ENCODE measurements at places on chromosomes 5 and 9. TPM values are rescaled to one million over a fixed set of nuclear protein-coding genes. Genes with fewer than 3 reads are reported as not detected.

Gene NRG2
- 30.1 TPM for total RNA-seq

Gene CATSPER3
- total RNA-seq, result 0.69 TPM

Gene TPRN
- total RNA-seq, result 6.6 TPM

GRCh38 chr9:17219261-17219660, 84.4 kb downstream of the CNTLN start:
- H3K27me3 ChIP-seq, result no peaks in the 10 kb centered on the region
- H3K4me3 ChIP-seq, result no peak overlapping the region
- peaks cover 3% of the 10 kb centered on the region for H3K4me1 ChIP-seq

- no peaks in the 10 kb centered on the region for H3K27me3 ChIP-seq
- H3K27ac ChIP-seq, result no peak overlapping the region
- H3K4me1 ChIP-seq, result no peaks in the 10 kb centered on the region
- H3K4me3 ChIP-seq, result no peak overlapping the region
- H3K36me3 ChIP-seq, result no peaks in the 10 kb centered on the region
- DNase-seq, result no peak
Observed at GRCh38 chr5:158096835-158097234, 237.9 kb upstream of the CLINT1 start.

GRCh38 chr5:31186672-31187267, 6.7 kb upstream of the CDH6 start:
- no peak for DNase-seq
- no peak overlapping the region for H3K27ac ChIP-seq
- H3K36me3 ChIP-seq, result no peaks in the 10 kb centered on the region
- no peaks in the 10 kb centered on the region for H3K27me3 ChIP-seq
- no peaks in the 10 kb centered on the region for H3K4me1 ChIP-seq

DNA sequence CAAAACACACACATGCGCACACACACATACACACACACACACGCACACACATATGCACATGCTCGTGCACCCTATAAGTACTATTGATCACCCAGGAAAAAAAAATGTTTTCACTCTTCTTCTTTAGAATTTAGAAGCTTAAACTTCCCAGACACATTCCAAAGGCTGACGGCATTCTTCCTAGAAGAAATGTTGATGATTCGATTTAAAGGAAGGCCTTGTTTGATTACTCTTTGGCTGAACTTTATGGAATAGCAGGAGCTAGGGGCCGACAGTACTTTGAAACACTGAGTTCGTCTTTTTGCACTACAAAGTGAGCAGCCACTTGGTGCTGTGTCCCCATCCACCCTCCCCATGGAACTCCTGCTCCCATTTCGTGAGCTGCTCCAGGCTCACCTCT, 113.2 kb downstream of the EGFLAM start:
- peaks cover 21% of the 10 kb centered on the region for H3K4me1 ChIP-seq
- no peak for DNase-seq
- H3K36me3 ChIP-seq, result no peaks in the 10 kb centered on the region

DNA sequence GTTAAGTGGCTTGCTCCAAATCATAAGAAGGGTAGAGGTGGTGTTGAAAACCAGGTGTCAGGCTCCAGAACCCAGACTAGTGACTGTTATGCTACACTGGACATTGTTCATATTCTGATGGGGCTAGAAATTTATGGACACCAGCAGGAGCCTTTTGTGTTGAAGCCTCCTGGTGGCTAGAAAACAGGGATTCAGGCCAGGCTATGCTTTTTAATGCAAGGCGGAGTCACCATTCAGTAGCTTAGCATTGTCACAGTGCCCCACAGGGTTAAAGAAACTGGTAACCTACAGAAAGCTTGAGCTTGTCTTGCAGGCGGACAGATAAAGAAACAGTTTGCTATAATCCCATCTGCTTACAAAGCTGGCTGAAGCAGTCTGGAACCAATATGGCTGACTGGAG, 23.0 kb upstream of the GOLM1 start:
- no peak overlapping the region for H3K27ac ChIP-seq
- no peaks in the 10 kb centered on the region for H3K36me3 ChIP-seq
- H3K4me3 ChIP-seq, result no peak overlapping the region
- no peaks in the 10 kb centered on the region for H3K27me3 ChIP-seq

DNA sequence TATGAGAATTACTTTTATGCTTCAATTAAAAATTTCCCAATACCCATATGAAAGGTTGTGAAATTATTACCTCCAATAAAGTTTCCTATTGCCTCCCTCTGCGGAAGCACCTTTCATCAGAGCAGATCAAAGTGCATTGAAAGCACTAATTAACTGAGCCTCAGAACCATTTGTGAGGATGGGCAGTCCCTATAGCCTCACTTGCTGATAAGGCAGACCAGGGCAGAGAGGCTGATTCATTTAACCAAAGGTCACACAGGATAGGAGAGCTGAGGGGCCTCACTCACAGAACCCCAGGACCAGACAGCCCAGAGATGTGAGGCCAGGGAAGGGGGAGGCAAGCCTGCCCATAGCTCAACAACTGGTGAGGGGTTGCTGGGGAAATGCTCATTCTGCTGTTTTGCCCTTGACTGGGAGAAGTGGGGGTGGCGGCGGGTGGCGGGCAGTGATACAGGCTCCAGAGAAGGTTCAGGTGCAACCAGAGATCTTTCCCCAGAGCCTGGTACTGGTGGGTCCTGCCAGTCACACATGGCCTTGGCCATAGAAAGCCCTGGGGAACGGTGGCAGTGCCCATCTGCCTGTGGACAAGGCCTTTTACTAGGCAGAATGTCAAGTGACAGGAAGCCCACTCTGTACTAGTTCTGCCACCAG, 57.9 kb downstream of the MACROH2A1 start:
- no peaks in the 10 kb centered on the region for H3K27me3 ChIP-seq
- no peaks in the 10 kb centered on the region for H3K36me3 ChIP-seq
- DNase-seq, result no peak
- H3K4me3 ChIP-seq, result no peak overlapping the region
- no peaks in the 10 kb centered on the region for H3K4me1 ChIP-seq

GRCh38 chr5:53246042-53246836, 136.7 kb upstream of the MOCS2 start:
- H3K27me3 ChIP-seq, result no peaks in the 10 kb centered on the region
- no peak for DNase-seq
- no peaks in the 10 kb centered on the region for H3K36me3 ChIP-seq

- no peak for DNase-seq
- H3K27me3 ChIP-seq, result no peaks in the 10 kb centered on the region
- H3K4me3 ChIP-seq, result no peak overlapping the region
- H3K27ac ChIP-seq, result no peak overlapping the region
- no peaks in the 10 kb centered on the region for H3K4me1 ChIP-seq
Observed at GRCh38 chr9:70949239-70949638, 172.2 kb downstream of the TRPM3 start.

- no peak for DNase-seq
- no peaks in the 10 kb centered on the region for H3K36me3 ChIP-seq
- H3K27ac ChIP-seq, result no peak overlapping the region
Observed at GRCh38 chr5:37120270-37120669, 128.9 kb downstream of the CPLANE1 start.
